Peyer's patch (tissue), 4 donors: ENCODE measurements at places on chromosomes 3 and 15. TPM values are rescaled to one million over a fixed set of nuclear protein-coding genes. Genes with fewer than 3 reads are reported as not detected.

The MAP2K1 gene
- total RNA-seq, result 47.9 TPM

The TMEM158 gene
- 1.6 TPM for total RNA-seq

The RASGRP1 gene
- total RNA-seq, result 5.6 TPM

The CHRM5 gene
- not detected for total RNA-seq

The SOX2 gene
- total RNA-seq, result not detected

The CCDC80 gene
- 2.6 TPM for total RNA-seq

The SYNM gene
- total RNA-seq, result 6.0 TPM

The CAPN3 gene
- total RNA-seq, result 18.9 TPM

The ARRDC4 gene
- 101 TPM for total RNA-seq

The GOLGA6L26 gene
- total RNA-seq, result not detected

The KCNAB1 gene
- total RNA-seq, result 1.7 TPM

The ADGRG7 gene
- total RNA-seq, result 5.8 TPM

The TBC1D23 gene
- 57.4 TPM for total RNA-seq

The ISL2 gene
- total RNA-seq, result not detected

The TNFAIP8L3 gene
- 3.2 TPM for total RNA-seq

The NR2E3 gene
- total RNA-seq, result not detected

The AHSG gene
- total RNA-seq, result not detected

The C3orf49 gene
- not detected for total RNA-seq

The STAB1 gene
- 98.2 TPM for total RNA-seq

The PTH1R gene
- total RNA-seq, result 12.4 TPM

The ACAN gene
- total RNA-seq, result not detected

The LRRK1 gene
- 49.2 TPM for total RNA-seq

The FEZF2 gene
- total RNA-seq, result not detected

The CCDC54 gene
- total RNA-seq, result not detected

The VWA5B2 gene
- 8.3 TPM for total RNA-seq

The EFCC1 gene
- 3.3 TPM for total RNA-seq

The KNG1 gene
- total RNA-seq, result not detected
